ENCODE measurements at places on chromosomes 5 and 9. TPM values are rescaled to one million over a fixed set of nuclear protein-coding genes. Genes with fewer than 3 reads are reported as not detected.
A peak's percentile ranks its signal among the peaks of the same experiment; 100 is the strongest.

GRCh38 chr5:32479096-32479495, 34.6 kb upstream of the ZFR start:
- no peak for DNase-seq

GRCh38 chr9:126366366-126367011, 39.9 kb downstream of the MVB12B start:
- no peak for DNase-seq

DNA sequence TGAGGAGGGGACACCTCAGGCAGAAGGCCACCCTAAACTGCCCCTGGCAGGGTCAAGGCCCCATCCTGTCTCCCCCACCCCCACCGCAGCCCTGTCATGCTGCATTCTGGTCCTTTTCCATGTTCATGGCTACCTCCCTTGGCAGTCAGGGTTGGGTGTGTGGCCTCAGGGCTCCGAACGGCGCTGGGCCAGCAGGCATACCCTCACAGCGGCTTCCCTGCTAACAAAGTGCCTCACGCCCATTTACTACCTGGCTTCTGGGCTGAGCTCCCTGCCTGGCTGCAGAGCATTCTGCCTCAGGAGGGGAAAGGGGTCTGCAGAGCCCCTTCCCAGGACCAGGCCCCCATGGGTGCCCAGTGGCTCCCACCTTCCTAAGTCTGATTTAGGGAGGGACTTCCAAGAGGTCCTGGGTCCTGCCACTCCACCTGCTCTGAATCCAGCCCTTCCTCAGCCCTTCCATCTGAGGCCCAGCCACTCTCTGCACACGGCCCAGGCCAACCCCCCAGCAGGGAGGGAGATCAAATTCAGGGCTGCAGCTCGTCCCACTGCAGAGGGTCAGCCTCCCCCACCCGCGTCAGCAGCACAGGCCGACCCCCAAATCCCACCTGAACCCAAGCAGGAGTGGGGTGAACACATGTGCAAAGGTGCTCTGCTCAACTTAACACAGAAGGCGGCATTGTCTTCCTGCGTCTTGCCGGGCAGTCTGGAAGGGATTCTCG, 115.9 kb upstream of the PHYKPL start:
- peak; percentile 52 for DNase-seq

GRCh38 chr5:21581508-21581907, 1271.6 kb downstream of the CDH12 start:
- no peak for DNase-seq

GRCh38 chr5:170397059-170397458, 7.9 kb upstream of the KCNMB1 start:
- DNase-seq, result no peak

DNA sequence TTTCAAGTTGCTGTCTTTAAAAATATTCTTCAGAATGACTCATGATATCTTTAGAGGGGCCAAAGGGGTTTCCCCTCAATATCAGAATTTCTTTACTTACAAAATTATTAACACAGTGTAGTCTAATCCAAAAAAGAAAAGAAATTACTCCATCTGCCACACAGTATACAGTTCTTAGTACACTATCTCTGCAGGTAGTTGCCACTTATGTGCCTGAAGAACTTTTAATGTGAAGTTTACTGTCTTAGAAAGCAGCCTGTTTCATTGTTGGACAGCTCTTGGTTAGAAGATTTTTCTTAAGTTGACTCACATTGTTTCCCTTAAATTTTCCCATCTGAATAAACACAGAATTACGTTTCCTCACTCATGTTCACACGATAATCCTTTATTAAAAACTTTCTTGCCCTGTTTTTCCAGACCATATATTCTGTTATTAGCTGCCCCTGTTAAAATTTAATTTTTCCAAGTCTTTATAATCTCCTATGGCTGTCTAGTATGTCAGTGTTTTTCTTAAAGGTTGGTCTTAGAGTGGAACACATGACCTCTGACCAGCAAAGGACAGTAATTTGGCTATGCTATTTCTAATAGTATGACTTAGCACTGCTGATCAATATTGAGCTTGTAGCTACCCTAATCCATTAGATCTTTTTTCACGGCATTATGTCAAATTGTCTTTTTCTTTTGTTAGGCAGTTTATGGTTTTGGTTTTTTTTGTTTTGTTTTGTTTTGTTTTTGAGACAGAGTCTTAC, 21.8 kb upstream of the FKTN start:
- DNase-seq, result no peak

Gene GPR151
- total RNA-seq, result not detected

Gene ZNF883
- total RNA-seq, result 3.2 TPM

Gene GOLM1
- total RNA-seq, result 22.4 TPM

Data from posterior vena cava (tissue), 2 donors.